Hematopoietic multipotent progenitor cell treated with erythropoietin and hydrocortisone succinate and interleukin-3 and kit ligand, for 6 days (in vitro differentiated cells): ENCODE measurements at places on chromosomes 7 and 10.
A peak's percentile ranks its signal among the peaks of the same experiment; 100 is the strongest.

GRCh38 chr10:6382081-6382480 is 179.3 kb downstream of the PFKFB3 start:
- DNase-seq, result peak; percentile 44

- DNase-seq, result no peak
Measured at GRCh38 chr10:34492081-34492480, 323.0 kb downstream of the PARD3 start.

DNA sequence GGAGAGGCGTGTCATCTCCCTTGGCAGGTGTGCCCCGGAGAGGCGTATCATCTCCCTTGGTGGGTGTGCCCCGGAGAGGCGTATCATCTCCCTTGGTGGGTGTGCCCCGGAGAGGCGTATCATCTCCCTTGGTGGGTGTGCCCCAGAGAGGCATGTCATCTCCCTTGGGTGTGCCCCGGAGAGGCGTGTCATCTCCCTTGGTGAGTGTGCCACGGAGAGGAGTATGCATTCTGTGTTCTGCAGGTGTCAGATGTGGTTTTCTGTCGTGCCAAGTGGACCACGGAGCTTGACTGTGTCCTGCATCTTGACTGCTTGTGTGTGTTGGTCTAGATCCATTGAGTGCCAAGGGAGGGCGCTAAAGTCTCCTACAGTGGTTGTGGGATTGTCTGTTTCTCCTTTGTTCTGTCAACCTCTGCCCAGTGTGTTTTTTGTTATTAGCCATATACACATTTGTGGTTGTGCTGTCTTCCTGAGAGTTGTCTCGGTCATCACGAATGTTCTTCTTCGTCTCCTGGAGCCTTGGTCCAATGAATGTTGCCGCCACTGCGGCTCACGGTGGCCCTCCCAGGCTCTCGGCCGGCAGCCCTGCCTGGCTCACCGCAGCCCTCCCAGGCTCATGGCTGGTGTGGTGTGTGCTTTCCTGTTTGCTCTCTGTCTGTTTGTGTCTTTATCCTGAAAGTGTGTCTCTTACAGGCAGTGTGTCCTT is 96.8 kb downstream of the INPP5A start:
- DNase-seq, result peak; percentile 24

GRCh38 chr10:1824928-1825327 is 87.6 kb upstream of the ADARB2 start:
- peak; percentile 24 for DNase-seq

DNA sequence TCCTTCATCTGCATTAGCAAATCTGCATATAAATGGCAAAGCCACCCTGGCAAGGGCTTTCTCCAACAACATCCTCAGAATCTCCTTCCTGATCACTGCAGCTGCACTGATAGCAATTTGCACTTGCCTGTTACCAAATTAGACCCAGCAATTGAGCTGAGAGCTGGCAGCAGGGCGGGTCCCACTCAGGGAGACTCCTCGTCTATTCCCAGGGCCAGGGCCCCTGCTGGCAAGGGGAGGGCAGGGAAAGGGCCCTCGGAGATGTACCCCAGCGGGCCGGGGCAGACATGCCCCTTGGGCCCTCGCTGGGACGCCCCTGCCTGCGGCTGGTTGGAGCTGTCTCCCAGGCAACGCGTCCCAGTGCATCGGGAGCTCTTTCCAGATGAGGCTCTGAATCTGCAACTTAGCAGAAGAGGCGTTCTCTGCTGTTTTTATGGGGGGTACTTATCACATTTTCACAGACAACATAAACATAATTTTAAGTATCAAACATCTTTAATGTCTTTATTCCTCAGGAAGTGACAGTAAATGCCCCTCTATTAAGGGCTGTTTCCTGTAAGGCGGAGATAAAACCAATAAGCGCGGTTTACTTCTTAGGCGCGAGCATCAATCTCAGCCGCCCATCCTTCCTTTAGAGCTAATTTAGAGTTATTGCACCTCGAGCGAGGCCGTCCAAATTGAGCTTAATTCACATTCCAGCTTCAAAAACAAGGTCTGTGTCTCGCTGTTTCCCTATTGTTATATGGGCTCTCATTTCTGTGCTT is 249.0 kb upstream of the PPP2R2D start:
- DNase-seq, result peak; percentile 1

DNA sequence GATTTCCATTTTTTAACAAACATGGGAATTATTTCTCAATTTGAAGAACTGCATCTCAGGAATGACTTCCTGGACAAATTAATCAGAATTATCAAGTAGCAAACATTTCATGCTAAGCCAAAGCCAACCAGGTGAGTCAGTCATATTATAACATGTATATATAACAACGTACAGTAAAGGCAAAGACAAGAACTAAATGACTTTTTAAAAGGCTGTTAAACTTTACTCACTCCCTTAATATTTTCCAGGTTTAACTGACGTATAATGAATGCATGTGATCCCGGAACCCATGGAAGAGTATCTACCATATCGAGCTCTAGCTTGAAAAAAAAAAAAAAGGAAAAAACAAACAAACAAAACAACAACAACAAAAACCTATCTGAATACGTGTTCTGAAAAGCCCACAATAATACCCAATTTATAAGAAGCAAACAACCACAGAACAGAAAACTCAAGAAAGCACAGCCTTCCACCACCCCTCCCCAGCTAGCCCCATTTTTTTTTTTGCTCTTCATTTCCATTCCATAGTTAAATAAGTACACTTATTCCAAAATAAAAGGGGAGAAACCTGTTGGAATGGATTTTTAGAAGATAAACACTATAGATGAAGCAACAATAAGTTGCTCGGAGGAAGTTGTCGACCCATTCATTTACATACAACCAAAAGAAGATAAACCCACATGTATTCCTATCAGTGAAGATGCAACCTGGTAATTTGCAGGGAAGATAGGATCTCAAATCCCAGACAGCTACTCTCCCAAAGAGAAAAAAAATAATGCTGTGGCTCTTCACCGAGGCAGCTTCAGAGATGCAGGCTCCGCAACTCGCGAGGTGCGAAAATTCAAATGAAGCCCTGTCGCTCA is 537 bp downstream of the NAPEPLD start:
- no peak for DNase-seq
